ENCODE measurements at places on chromosomes 12 and 14.

- no peak for DNase-seq
Observed at GRCh38 chr14:88983755-88984154, 159.3 kb downstream of the TTC8 start.

DNA sequence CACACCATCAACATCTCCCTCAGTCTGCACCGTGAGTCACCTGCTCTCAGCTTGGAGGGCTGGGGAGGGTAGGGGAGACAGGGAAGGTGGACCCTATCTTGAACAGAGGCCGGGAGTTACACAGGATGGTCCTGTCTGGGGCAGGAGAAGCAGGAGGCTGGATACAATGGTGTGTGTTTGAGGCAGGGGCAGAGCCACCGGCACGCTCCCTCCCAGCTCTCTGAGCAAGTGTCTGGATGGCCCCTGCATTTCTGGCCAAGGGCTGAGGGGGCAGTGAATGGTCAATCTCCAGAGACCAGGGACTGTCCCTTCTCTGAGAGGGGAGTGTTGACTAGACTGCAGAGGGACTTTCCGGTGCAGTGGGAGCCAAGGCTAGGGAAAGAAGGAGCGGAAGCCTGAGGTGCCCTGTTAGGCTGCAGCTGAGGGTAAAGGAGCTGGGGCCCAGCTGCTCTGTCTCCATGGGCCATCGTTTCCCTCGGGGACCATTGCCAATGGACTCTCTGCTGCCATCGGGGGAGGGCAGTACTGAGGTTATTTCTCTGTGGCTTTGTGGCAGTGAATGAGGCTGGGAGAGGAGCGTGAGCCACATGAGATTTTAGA lies 1.9 kb downstream of the LRP1-AS start:
- DNase-seq, result no peak

DNA sequence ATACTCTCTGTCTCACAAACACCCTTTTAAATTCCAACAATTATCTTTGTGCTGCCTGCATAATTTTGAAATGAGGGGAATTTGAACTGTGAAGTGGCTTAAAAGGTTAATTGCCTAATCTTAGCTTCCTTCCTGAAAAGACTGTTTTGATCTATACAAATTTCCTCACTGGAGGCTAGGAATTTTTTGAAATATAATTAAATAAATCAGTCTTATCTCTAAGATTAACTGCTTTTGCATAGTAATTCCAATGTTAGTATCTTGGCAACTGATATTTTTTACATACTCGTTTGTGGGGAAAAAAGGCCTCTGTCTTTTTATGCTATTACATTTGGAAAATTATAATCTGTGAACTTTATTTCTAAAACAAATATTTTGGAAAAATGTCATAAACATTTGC lies 498.5 kb downstream of the TMTC2 start:
- no peak for DNase-seq

GRCh38 chr14:66087231-66087630 lies 398.9 kb upstream of the CCDC196 start:
- no peak for DNase-seq

DNA sequence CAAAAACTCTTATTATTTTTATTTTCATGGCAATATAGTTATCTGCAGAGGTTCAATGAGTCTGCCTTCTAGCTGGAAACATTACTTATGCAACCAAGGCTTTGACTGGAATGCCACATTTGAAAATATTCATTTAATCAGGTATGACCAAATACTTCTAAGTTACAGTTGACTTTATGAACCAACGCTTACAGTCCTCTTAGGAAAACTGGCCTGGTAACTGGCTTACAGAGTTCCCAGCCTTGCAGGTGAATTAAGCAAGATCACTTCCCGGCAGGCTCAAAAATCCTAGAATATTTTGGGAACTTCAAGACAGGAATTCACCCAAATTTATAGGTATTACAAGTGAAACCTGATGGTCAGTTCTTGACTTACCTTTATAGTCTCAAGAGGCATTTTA lies 12.3 kb downstream of the LRP6 start:
- DNase-seq, result no peak

- no peak for DNase-seq
Observed at GRCh38 chr12:78181544-78182162, 351.0 kb downstream of the NAV3 start.

- DNase-seq, result no peak
Observed at GRCh38 chr12:77406219-77406905, 341.0 kb upstream of the E2F7 start.

DNA sequence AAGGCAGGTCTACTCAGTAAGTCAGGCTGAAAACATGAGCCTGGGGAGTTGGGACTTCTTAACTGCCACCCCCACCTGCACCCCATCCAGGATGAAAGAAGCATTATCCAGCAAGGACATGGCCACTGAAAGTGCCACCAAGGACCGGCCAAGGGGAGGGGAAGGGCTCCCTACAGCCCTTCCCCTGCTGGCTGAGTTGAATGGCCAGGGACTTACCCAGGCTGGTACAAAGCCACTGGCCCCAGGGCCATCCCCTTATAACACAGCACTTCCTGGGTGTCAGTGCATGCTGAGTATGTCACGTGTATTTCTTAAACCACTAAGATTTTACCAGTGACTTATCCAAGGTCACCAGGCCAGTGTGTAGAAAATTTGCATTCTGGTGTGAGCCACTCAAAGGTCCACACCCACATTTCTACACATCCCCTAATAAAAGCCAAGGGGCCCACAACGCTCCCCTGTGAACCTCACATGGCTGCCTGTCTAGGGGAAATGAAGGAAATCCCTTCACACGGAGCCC lies 29.3 kb upstream of the ZFP36L1 start:
- DNase-seq, result no peak

DNA sequence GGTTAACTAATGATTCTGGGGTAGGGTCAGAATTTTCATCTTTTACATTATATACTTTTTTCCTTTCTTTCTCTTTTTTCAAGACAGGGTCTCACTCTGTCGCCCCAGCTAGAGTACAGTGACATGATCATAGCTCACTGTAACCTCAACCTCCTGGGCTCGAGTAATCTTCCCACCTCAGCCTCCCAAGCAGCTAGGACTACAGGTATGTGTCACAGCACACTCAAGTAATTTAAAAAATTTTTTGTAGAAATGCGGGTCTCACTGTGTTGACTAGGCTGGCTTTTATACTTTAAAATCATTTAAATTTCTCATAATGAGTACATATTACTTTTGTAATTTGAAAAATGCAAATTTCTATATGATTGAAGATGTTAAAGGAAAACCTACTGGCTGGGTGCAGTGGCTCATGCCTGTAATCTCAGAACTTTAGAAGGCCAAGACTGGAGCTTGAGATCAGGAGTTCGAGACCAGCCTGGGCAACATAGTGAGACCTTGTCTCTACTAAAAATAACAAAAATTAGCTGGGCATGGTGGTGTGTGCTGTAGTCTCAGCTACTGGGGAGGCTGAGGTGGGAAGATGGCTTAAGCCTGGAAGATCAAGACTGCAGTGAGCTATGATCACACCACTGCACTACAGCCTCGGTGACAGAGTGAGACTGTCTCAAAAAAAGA lies 25.7 kb downstream of the R3HDM2 start:
- DNase-seq, result peak; percentile 13

- no peak for DNase-seq
Observed at GRCh38 chr12:41634091-41634490, 446.0 kb downstream of the PDZRN4 start.

- no peak for DNase-seq
Observed at GRCh38 chr14:64639340-64639821, 64.8 kb upstream of the PLEKHG3 start.

- DNase-seq, result no peak
Observed at GRCh38 chr12:121061831-121062230, 22.8 kb upstream of the OASL start.

- no peak for DNase-seq
Observed at GRCh38 chr12:8855891-8856290, 33.5 kb downstream of the A2ML1 start.

- DNase-seq, result no peak
Observed at GRCh38 chr14:103131580-103131979, 8.3 kb downstream of the TNFAIP2 start.

GRCh38 chr12:77592836-77593235 lies 237.9 kb upstream of the NAV3 start:
- no peak for DNase-seq

DNA sequence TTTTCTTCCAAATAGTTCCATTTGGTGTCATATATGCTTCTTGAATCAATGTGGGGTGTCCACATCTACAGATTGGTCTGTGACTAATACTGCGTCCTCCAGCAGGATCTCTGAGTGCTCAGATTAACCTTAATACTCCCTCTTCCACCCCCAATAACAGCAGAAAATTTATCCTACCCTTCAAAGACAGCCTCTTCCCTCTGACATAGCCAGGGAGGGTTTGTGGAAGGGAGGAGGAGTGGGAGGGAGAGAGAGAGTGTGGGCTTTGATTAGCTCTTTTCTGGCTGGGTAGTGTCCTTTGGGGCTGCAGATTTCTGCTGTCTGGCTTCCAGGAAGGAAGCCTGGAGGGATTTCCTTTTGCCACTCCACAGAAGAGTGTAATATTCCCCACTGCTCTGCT lies 220.7 kb downstream of the TTC6 start:
- no peak for DNase-seq

DNA sequence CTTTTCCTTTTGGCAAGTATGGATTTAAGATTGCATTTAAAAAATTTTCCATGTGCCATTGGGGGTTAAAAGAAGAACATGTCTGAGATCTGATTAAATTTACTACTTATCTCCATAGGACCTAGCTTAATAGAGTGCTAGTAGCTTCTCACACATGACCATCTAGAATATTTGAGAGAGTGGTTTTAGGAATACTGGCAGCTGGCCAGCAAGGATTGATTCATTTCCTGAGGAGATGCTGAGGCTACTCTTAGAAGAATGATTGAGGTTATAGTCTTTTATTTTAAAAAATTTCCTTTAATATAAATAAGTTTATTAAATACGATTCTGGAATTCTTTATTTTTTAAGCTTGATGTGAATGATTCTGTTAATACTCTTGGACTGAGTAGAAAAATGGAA lies 56.2 kb downstream of the MIPOL1 start:
- no peak for DNase-seq

GRCh38 chr12:131797588-131797934 lies 30.6 kb upstream of the MMP17 start:
- no peak for DNase-seq

- DNase-seq, result no peak
Observed at GRCh38 chr14:34137001-34137745, 186.3 kb upstream of the EGLN3 start.

DNA sequence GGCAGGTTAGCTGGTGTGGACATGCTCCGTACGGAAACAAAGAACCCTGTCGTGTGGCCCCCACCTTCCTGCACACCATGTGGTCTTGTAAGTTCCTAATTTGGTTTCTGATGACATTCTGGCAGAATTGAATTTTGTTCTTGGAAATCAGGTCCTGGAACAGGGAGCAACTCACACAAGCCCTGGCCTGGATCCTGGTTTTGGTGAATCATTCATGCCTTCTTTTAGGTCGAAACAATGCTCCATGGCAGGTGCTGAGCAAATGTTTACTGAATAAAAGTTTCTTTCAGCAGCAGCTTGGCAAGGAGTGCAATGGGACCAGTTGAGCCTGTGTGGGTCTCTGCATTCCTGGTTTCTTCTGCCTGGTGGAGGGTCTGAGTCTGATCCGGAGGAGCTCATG lies 978.4 kb downstream of the BCL11B start:
- DNase-seq, result no peak

DNA sequence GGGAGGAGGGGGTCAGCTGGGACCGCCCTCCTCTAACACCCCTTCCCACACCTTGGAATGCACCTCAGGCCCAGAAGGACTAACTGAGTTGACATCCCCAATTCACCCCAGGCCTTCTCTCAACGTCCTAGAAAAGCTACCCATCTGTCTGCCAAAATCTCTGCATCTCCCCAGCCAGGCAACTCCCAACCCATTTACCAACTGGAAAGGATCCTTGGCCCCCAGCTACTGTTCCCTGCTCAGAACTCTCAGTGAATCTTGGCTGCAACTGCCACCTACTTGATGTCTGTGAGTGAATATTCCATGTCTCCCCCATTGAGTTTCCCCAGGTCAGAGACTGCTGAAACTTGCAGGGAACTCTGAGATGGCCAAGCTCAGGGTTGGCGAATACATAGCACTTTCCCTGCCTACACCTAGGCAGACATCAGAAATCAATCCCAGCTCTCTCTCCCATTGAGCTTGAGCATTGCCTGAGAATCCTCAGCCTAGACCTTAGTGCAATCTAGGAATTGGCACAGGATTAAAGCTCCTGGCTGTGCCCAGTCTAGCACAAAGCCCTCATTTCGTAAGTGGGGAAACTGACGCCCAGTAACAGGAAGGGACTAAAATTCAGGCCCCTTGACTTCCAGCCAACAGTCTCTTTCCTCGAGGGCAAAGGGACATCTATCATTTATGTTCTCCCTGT lies 71.9 kb upstream of the NCOR2 start:
- no peak for DNase-seq

DNA sequence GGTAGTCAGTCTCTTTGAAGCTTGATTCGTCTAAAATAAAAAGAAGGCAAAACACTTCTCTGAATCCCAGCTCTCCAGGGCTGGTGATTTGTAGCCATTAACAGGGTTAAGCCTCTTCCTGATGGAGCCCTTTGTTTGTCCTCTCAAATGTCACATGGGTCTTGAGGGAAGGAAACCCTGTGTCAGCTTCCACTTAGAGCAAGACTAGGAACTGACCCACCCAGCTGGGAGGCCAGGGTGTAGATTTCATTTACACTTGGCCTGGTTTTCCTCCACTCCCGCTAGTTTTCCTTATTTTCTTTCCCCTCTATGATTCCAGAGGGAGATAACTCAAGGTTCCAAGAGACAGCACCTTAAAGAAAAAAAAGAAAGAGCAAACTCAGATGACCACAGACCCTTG lies 230.5 kb upstream of the EGLN3 start:
- no peak for DNase-seq

DNA sequence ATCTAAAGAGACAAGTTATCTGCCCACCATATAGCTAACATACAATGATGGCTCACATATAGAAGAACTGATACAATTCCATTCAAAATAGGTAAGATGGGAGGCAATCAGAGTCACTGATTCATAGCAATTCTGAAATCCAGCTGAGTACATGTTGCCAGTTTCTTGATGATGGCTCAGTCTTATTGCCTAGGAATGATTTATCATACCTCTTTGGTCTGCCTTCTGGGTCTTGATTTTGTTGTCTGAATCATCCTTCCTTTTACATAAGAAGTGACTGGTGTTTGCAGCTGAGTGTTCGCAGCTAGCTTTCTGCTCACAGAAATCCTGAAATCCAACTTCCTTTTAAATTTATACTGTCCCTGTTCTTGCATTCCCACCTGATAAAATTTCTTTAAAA lies 463.2 kb upstream of the MGAT4C start:
- no peak for DNase-seq

GRCh38 chr12:95487024-95487423 lies 13.1 kb downstream of the METAP2 start:
- no peak for DNase-seq

DNA sequence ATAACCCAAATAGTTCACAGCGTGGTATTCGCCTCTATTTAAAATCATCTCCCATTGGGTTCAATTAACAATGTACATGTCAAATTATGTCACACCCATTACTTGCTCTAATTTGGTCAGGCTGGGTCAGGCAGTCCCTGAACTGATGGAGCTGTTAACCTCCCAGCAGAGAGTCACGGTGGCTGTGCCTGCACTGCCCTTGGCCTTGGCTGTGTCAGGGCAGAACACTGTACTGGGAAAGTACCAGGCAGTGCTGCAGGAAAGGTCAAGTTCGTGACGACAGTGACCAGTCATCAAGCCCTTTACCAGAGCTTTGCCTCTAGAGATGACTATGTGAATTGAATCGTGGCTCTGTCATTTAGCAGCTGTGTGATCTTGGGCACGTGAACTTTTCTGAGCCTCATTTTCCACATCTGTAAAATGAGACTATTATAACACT lies 100.0 kb downstream of the ARF6 start:
- no peak for DNase-seq

- no peak for DNase-seq
Observed at GRCh38 chr12:4909410-4909733, 333 bp upstream of the KCNA1 start.

- no peak for DNase-seq
Observed at GRCh38 chr12:120841525-120841924, 62.6 kb downstream of the SPPL3 start.

All from activated T-cell treated with anti-CD3 and anti-CD28 coated beads for 24 hours (primary cell).